ENCODE measurements at places on chromosomes 2 and 18. TPM values are rescaled to one million over a fixed set of nuclear protein-coding genes. Genes with fewer than 3 reads are reported as not detected.

RTKN gene
- 63.4 TPM for polyA plus RNA-seq

SLC23A3 gene
- 1.8 TPM for polyA plus RNA-seq

DSG4 gene
- polyA plus RNA-seq, result not detected

C2orf78 gene
- polyA plus RNA-seq, result not detected

RRM2 gene
- 0.16 TPM for polyA plus RNA-seq

Data from pancreas (tissue), 10 donors.